ENCODE measurements at places on chromosomes 4 and X. TPM values are rescaled to one million over a fixed set of nuclear protein-coding genes. Genes with fewer than 3 reads are reported as not detected.

The SORBS2 gene
- 8.4 TPM for total RNA-seq

DNA sequence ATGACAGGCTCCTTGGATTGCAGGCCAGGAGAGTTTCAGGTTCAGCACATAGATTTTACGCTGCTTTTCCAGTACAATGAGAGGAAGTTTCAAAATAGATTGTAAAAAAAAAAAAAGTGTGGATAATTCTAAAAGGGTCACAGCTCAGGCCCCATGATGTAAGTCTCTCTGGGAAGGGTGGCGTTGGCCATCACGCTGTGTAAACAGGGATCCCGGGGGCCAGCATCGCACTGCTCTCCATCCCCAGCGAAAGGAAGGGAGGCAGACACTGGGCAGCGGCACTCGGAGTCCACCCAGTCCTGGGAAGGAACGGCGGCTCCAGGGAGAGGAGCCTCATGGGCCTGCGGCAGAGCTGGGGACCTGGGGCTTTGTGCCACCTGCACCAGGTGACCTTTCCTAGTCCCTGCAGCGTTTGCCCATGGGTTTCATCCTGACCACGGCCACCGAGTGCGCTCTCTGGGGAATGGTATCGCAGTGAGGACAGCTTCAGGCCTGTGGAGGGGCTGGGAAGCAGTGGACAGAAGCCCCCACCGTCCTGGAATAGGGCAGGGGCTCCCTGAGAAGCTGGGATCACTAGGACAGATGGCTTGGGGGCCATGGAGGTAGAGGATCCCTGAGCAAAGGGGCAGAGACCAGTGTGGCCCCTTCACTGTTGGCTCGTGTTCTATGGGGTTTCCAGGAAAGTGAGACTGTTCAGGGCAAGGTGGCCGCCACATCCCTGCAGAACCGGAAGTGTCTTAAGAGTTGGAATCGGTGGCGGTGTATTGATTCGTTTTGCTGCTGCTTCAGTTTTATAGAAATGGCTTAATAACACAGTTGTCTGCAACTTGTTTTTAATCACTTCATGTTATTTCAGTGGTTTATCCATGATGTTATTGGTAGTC lies 38.9 kb downstream of the RGS12 start:
- no peak for DNase-seq
- no peak overlapping the region for H3K27ac ChIP-seq
- H3K4me3 ChIP-seq: no peak overlapping the region
- no peaks in the 10 kb centered on the region for H3K27me3 ChIP-seq
- no peaks in the 10 kb centered on the region for H3K36me3 ChIP-seq
- H3K4me1 ChIP-seq: no peaks in the 10 kb centered on the region

- no peaks in the 10 kb centered on the region for H3K4me1 ChIP-seq
- H3K27me3 ChIP-seq: no peaks in the 10 kb centered on the region
- no peak overlapping the region for H3K27ac ChIP-seq
- no peak overlapping the region for H3K4me3 ChIP-seq
Observed at GRCh38 chr4:158999166-158999682, 103.7 kb upstream of the RAPGEF2 start.

The ZNF141 gene
- total RNA-seq: not detected

The DCAF8L2 gene
- not detected for total RNA-seq

DNA sequence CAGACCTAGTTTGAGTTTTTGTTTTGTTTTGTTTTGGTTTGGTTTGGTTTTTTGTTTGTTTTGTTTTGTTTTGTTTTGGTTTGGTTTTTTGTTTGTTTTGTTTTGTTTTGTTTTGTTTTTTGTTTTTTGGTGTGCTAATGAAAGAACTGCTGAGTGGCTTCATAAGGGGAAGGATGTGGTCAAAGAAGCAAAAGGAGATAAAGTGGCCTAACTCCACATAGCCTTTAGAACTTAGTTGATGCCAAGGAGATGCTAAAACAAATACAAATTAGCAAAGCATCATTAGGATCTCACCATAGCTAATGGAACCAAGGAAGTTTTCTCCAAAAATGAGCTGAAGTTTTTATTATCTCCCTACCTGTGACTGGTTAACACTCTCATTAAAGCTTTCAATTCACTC lies 44.6 kb upstream of the TMEM164 start:
- H3K27ac ChIP-seq: no peak overlapping the region
- DNase-seq: no peak
- H3K36me3 ChIP-seq: no peaks in the 10 kb centered on the region
- H3K4me1 ChIP-seq: no peaks in the 10 kb centered on the region
- no peaks in the 10 kb centered on the region for H3K27me3 ChIP-seq

- DNase-seq: no peak
- H3K4me3 ChIP-seq: no peak overlapping the region
- H3K4me1 ChIP-seq: no peaks in the 10 kb centered on the region
- no peaks in the 10 kb centered on the region for H3K36me3 ChIP-seq
- no peak overlapping the region for H3K27ac ChIP-seq
Observed at GRCh38 chr4:53151489-53151788, 214.4 kb downstream of the SCFD2 start.

The FUNDC1 gene
- 23.2 TPM for total RNA-seq

DNA sequence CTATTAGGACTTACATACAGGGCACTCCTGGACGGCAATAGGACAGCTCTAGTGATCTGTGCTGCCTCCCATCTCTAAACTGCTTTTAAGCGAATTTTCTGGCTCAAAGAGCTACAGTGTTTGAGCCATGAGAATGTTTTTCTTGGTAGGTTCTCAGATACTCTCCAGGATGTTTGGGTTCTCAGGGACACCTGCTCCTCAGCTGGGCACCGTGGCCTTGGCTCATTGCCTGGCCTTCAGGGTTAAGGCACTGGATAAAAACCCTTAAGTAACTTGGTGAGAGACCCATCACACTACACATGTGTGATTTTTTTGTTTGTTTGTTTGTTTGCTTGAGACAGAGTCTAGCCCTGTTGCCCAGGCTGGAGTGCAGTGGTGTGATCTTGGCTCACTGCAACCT lies 38.5 kb upstream of the HERC5 start:
- H3K4me1 ChIP-seq: no peaks in the 10 kb centered on the region
- H3K36me3 ChIP-seq: no peaks in the 10 kb centered on the region
- no peaks in the 10 kb centered on the region for H3K27me3 ChIP-seq

Data from Panc1 (cell line).